Heart left ventricle (tissue), 16 donors: ENCODE measurements at places on chromosomes 2 and 18. TPM values are rescaled to one million over a fixed set of nuclear protein-coding genes. Genes with fewer than 3 reads are reported as not detected.

Gene TEX44
- total RNA-seq: not detected

DNA sequence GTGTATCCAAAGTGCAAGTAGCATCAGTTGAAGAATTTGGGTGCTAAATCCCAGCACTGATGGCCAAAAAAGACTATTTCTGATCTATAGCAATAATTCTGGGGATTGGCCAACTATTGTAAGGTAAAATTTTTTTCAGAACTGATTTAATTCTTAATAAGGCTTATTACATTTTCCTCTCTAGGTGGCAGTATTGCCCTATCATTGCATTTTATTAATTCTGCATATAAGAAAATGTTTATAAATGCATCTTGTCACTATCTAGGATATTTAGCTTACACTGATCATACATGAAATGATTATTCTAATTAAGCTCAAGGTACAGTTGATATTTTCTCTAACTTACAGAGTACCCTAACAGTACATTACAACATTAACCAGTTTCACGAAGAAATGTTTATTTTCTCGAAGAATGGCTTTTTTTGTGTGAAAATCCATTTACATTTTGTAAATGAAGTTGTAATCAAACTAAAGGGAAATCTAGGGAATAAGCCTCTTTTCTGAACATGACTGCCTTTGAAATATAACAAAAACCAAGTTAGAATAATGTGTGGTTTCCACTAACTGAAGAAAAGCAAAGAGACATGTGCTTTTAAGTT, 11.0 kb downstream of the TTN start:
- no peak overlapping the region for H3K27ac ChIP-seq
- peaks cover 75% of the 10 kb centered on the region for H3K36me3 ChIP-seq
- no peaks in the 10 kb centered on the region for H3K27me3 ChIP-seq
- DNase-seq: no peak
- no peak overlapping the region for H3K4me3 ChIP-seq

- no peaks in the 10 kb centered on the region for H3K36me3 ChIP-seq
- H3K4me1 ChIP-seq: no peaks in the 10 kb centered on the region
- no peak overlapping the region for H3K27ac ChIP-seq
- no peak for DNase-seq
Measured at GRCh38 chr2:54897420-54898310, 152.6 kb downstream of the RTN4 start.

Gene ZNF892
- 4.2 TPM for total RNA-seq

Gene CYP1B1
- 11.2 TPM for total RNA-seq

- H3K27me3 ChIP-seq: no peaks in the 10 kb centered on the region
- no peaks in the 10 kb centered on the region for H3K4me1 ChIP-seq
- no peaks in the 10 kb centered on the region for H3K36me3 ChIP-seq
- H3K27ac ChIP-seq: no peak overlapping the region
Measured at GRCh38 chr2:138760676-138761075, 19.5 kb downstream of the NXPH2 start.
